Myometrial cell (primary cell): ENCODE measurements at places on chromosomes 1 and 21. TPM values are rescaled to one million over a fixed set of nuclear protein-coding genes. Genes with fewer than 3 reads are reported as not detected.

The ADORA1 gene
- 0.53 TPM in 1 of 2 replicates, not detected in the other for total RNA-seq

The DDI2 gene
- total RNA-seq, result 5.5 and 6.6 TPM in 2 replicates

The PTCH2 gene
- total RNA-seq, result under 0.01 and 0.18 TPM in 2 replicates

The ADAMTSL4 gene
- 13.8 and 14.9 TPM in 2 replicates for total RNA-seq

The PRRC2C gene
- 34.0 and 40.6 TPM in 2 replicates for total RNA-seq

The CRABP2 gene
- total RNA-seq, result 38.1 and 39.7 TPM in 2 replicates

The MIXL1 gene
- not detected in 2 replicates for total RNA-seq

The KCNT2 gene
- 2.3 TPM in 2 replicates for total RNA-seq

The CSMD2 gene
- under 0.01 and 0.18 TPM in 2 replicates for total RNA-seq

The RGS16 gene
- not detected in 2 replicates for total RNA-seq

The CENPF gene
- total RNA-seq, result 18.2 and 36.0 TPM in 2 replicates

The IL19 gene
- not detected in 2 replicates for total RNA-seq

The OR2T11 gene
- total RNA-seq, result not detected in 2 replicates

The OR14K1 gene
- not detected in 2 replicates for total RNA-seq

The CCDC185 gene
- total RNA-seq, result not detected in 2 replicates

The CYP4Z1 gene
- not detected in 2 replicates for total RNA-seq

The SPRR5 gene
- not detected in 2 replicates for total RNA-seq

The CASZ1 gene
- total RNA-seq, result 0.18 TPM in 1 of 2 replicates, not detected in the other

The TGFB2 gene
- total RNA-seq, result 2.3 and 3.0 TPM in 2 replicates

The GPR25 gene
- total RNA-seq, result not detected in 2 replicates

The ABCA4 gene
- under 0.01 TPM in 2 replicates for total RNA-seq

The AGL gene
- 4.9 and 7.4 TPM in 2 replicates for total RNA-seq

The SNIP1 gene
- total RNA-seq, result 5.5 and 13.3 TPM in 2 replicates
